ENCODE measurements at places on chromosomes 1 and 21. TPM values are rescaled to one million over a fixed set of nuclear protein-coding genes. Genes with fewer than 3 reads are reported as not detected.
A peak's percentile ranks its signal among the peaks of the same experiment; 100 is the strongest.

DNA sequence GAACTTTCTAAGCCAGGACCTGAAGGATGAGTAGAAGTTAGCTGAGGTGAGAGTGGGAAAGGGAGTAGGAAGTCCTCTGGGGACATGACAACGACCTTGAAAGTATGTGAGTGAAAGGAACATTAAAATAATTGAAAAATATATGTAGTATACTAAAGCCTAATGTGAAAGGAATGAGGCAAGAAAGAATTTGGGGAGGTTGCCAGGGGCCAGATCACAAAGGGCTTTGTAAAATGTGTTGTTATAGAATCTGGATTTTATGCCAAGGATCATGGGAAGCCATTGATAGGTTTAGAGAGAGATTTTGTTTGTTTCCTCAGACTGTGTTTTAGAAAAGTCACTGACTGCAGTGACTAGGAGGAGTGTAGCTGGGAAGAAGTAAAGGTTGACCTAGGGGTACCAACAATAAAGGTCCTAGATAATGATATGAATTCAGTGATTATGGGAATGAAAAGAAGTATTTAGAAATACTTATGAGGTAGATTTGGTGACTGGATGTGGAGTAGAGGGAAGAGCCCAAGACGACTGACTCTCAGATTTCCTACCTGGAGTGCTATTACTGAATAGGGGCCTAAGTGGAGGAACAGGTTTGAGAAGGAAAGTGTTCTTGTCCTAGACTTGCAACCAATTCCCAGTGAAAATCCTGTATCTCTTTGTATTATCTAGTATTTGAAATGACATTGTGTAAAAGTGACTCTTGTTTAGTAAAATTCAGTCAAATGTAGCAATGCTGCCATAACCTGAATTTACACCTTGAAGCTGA is 179.8 kb downstream of the PHTF1 start:
- no peaks in the 10 kb centered on the region for H3K36me3 ChIP-seq
- no peak overlapping the region for H3K4me3 ChIP-seq
- H3K27ac ChIP-seq: no peak overlapping the region
- H3K27me3 ChIP-seq: no peaks in the 10 kb centered on the region

GRCh38 chr1:217881131-217881543 is 250.0 kb downstream of the SPATA17 start:
- H3K4me3 ChIP-seq: no peak overlapping the region
- no peaks in the 10 kb centered on the region for H3K36me3 ChIP-seq
- no peak overlapping the region for H3K27ac ChIP-seq
- DNase-seq: no peak
- no peaks in the 10 kb centered on the region for H3K4me1 ChIP-seq
- no peaks in the 10 kb centered on the region for H3K27me3 ChIP-seq

- DNase-seq: no peak
- H3K27me3 ChIP-seq: no peaks in the 10 kb centered on the region
- H3K27ac ChIP-seq: no peak overlapping the region
- H3K4me1 ChIP-seq: no peaks in the 10 kb centered on the region
- H3K36me3 ChIP-seq: no peaks in the 10 kb centered on the region
- no peak overlapping the region for H3K4me3 ChIP-seq
Measured at GRCh38 chr1:210841926-210842625, 291.9 kb downstream of the KCNH1 start.

- no peak overlapping the region for H3K27ac ChIP-seq
- H3K36me3 ChIP-seq: peaks cover 18% of the 10 kb centered on the region
- peaks cover 28% of the 10 kb centered on the region for H3K4me1 ChIP-seq
- H3K4me3 ChIP-seq: peak overlapping the region; percentile 31
Measured at GRCh38 chr1:940107-941014, 16.6 kb downstream of the SAMD11 start.

- H3K27ac ChIP-seq: no peak overlapping the region
- H3K27me3 ChIP-seq: no peaks in the 10 kb centered on the region
- peaks cover 44% of the 10 kb centered on the region for H3K36me3 ChIP-seq
- peaks cover 8% of the 10 kb centered on the region for H3K4me1 ChIP-seq
- H3K4me3 ChIP-seq: no peak overlapping the region
- DNase-seq: no peak
Measured at GRCh38 chr1:12411747-12412146, 181.9 kb downstream of the VPS13D start.

- peaks cover 3% of the 10 kb centered on the region for H3K4me1 ChIP-seq
- H3K4me3 ChIP-seq: no peak overlapping the region
- peak overlapping the region; percentile 75 for H3K27ac ChIP-seq
- H3K27me3 ChIP-seq: no peaks in the 10 kb centered on the region
Measured at GRCh38 chr1:61271412-61271789, 189.0 kb downstream of the NFIA start.

GRCh38 chr1:39894884-39895495 is 6.7 kb downstream of the MYCL start:
- H3K4me1 ChIP-seq: peaks cover 32% of the 10 kb centered on the region
- no peaks in the 10 kb centered on the region for H3K36me3 ChIP-seq
- H3K27me3 ChIP-seq: no peaks in the 10 kb centered on the region
- H3K27ac ChIP-seq: no peak overlapping the region
- DNase-seq: no peak

The TMEM269 gene
- 0.34 TPM for total RNA-seq

The SYTL1 gene
- total RNA-seq: 6.0 TPM

The HAX1 gene
- 143 TPM for total RNA-seq

DNA sequence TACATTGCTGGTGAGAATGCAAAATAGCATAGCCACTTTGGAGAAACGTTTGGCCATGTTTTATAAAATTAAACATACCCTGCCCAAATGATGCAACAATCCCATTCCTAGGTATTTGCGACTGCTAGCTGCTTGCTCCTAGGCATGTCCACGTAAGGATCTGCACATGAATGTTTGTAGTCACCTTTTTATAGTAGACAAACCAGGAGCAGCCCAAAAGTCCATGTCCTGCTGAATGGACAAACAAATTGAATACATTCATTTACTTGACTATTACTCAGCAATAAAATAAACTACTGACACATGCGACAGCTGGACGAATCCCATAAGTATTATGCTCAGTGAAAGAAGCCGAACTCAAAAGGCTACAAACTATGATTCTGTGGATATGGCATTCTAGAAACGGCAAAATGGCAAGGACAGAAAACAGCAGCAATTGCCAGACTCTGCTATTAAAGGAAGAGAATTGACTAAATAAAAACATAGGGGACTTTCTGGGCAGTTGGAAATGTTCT is 161.9 kb upstream of the GALNT2 start:
- no peaks in the 10 kb centered on the region for H3K36me3 ChIP-seq
- no peak for DNase-seq
- H3K27me3 ChIP-seq: peaks cover 10% of the 10 kb centered on the region

GRCh38 chr1:14699620-14700019 is 101.1 kb downstream of the KAZN start:
- peaks cover 66% of the 10 kb centered on the region for H3K27me3 ChIP-seq
- H3K4me1 ChIP-seq: no peaks in the 10 kb centered on the region
- no peak overlapping the region for H3K4me3 ChIP-seq
- no peak overlapping the region for H3K27ac ChIP-seq
- DNase-seq: no peak
- no peaks in the 10 kb centered on the region for H3K36me3 ChIP-seq

DNA sequence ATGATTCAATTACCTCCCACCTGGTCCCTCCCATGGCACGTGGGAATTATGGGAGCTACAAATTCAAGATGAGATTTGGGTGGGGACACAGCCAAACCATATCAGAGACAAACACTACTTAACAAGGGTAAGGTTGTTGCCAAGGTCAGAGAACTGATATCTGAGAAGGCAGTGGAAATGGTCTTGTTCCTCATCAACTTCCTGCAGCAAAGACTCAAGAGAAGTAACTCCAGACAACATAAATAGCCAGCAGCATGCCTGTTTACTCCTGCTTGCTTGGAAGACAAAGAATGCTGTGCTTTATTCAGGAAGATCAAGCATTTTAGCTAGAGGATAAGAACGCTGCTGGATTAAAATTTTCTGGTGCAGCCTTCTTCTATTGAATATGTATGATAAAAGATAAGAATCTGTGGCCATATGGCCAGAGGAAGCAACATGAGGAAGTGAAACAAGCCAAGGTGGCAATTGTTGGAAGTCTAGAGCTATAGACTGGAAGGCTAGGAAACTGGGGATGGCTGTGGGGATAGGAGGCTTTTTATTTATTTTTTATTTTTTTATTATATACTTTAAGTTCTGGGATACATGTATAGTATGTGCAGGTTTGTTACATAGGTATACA is 36.4 kb downstream of the DDAH1 start:
- H3K27ac ChIP-seq: no peak overlapping the region
- no peak overlapping the region for H3K4me3 ChIP-seq
- DNase-seq: no peak

GRCh38 chr1:38538834-38539233 is 320.7 kb downstream of the RRAGC start:
- no peak overlapping the region for H3K4me3 ChIP-seq
- H3K36me3 ChIP-seq: no peaks in the 10 kb centered on the region
- DNase-seq: peak; percentile 50
- no peak overlapping the region for H3K27ac ChIP-seq

- peaks cover 53% of the 10 kb centered on the region for H3K27me3 ChIP-seq
- H3K36me3 ChIP-seq: no peaks in the 10 kb centered on the region
- no peak overlapping the region for H3K27ac ChIP-seq
Measured at GRCh38 chr1:229848752-229849677, 218.0 kb upstream of the GALNT2 start.
